ENCODE measurements at places on chromosomes 16 and 17.

- DNase-seq = no peak
These were observed 20.1 kb downstream of the UNC119 start for GRCh38 chr17:28532050-28532960.

- DNase-seq = no peak
These were observed 36.7 kb downstream of the CCDC57 start for GRCh38 chr17:82175951-82176350.

GRCh38 chr16:87056551-87056950 lies 260.6 kb downstream of the C16orf95 start:
- DNase-seq = no peak

- DNase-seq = no peak
These were observed 20.2 kb downstream of the CRISPLD2 start for GRCh38 chr16:84839956-84840355.

DNA sequence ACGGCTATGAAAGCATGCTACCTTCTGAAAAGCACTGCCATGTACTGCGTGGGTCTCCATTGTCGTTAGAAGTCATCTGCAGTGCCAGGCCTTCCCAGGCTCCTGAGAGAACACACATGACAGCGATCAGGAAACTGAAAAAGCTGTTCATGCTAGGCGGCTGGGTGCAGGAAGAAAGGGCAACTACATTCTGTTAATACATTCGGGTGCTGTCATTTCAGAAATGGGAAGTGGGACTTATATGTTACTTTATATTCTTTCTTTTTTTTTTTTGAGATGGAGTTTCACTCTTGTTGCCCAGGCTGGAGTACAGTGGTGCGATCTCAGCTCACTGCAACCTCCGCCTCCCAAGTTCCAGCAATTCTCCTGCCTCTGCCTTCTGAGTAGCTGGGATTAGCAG lies 19.9 kb downstream of the CFAP20 start:
- no peak for DNase-seq

GRCh38 chr17:28413804-28414203 lies 7.8 kb upstream of the SLC46A1 start:
- no peak for DNase-seq

- no peak for DNase-seq
These were observed 279.5 kb downstream of the FOXL1 start for GRCh38 chr16:86857807-86858206.

DNA sequence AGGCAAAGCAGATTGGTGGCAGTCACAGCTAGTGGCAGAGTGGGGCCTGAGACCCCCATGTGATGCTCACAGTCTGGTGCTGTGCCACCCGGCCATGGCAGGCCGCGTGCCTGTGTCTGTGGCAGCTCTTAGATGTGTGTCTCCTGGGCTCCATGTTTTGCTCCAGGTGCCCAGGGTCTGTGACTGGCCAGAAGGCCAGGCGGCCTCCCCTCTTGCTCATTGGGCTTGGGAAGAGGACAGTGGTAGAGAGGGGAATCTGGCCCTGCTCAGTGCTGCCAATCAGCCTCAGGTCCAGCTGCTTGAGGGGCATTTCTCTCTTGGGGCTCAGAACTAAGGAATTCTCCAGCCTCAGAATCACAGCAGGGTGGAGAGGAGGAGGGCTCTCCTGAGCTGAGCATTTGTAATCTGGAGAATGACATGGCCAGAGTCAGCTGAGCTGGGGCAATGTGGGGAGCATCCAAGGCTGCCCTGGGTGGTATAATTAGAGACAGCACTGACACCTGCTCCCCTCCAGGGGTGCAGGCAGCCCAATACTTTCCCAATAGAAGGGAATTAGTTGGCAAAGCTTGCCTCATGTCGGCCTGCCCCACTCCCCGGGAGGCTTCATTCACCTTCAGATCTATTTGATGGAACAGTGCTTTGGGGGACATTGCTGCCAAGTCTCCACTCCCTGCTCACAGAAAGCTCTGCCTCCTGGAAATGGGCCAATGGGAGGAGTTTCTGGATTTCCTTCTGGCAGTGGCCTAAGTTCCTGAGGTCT lies 2.7 kb upstream of the LASP1NB start:
- no peak for DNase-seq

DNA sequence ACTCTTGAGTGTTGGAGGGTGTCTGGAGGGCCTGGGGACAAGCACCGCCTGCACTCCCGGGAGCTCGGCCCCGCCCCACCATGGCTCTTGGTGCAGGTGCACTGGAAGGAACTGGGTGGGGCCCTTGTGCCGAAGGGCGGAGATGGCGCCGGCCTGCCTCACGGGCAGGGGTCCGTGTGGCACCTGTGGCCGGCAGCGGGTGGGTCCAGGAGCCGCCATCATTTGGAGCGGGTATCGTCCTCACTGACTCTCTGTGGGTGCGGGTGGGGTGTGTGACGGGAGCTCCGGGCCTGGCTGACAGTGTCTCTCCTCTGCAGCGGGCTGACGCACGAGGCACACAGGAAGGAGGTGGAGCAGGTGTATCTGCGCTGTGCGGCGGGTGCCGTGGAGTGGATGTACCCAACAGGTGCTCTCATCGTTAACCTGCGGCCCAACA lies 5.2 kb downstream of the METRNL start:
- DNase-seq = no peak

DNA sequence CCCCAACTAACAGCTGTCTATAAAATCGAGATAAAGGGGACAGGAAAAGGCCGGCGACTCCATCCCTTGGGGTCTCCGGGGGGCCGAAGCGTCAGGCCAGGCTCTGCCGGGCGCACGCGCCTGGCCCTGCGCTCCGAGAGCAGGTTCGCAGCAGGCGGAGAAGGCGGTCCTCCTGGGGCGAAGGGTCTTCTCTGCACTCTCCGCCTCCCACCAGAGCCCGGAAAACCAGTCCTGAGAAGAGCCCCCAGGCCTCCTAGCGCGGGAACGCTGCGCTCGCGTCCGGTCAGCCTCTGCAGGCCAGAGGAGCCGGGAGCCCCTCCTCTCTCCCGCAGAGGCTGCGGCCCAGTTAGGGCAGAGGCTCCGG lies 5.1 kb downstream of the FOXF1 start:
- DNase-seq = no peak

GRCh38 chr16:9340526-9341256 lies 249.2 kb downstream of the HAPSTR1 start:
- no peak for DNase-seq

DNA sequence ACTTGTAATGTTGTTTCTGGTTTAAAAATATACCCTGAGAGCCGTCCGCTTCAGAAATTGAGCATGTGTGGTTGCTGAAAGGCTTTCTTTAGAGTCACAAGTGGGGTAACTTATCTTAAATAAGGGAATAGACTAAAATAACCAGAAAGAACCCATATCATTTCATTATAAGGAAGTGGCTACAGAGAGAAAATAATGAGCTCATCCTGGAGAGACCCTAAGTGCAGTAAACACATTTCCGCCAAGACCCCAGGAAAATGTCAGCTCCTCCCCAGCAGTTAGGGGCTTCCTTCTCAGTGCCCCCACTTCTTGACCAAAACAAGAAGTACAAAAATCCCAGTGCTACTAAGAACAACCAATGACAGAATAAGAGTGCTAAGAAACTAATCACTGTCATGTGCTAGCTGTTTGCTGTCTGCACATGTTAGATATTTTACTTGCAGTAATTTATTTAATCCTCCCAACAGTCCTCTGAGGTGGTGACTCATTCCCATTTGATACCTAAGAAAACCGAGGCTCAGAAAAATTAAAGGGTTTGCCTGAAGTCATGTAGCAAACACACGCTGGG lies 83.5 kb downstream of the CDYL2 start:
- no peak for DNase-seq

GRCh38 chr17:44267165-44267455 lies 825 bp downstream of the SLC4A1 start:
- DNase-seq = no peak

- no peak for DNase-seq
These were observed 1.1 kb downstream of the DHRS7C start for GRCh38 chr17:9790316-9790715.

- DNase-seq = no peak
These were observed 41.0 kb downstream of the SNX29 start for GRCh38 chr16:12017558-12017957.

- no peak for DNase-seq
These were observed 40.2 kb downstream of the RBFOX3 start for GRCh38 chr17:79570653-79571052.

GRCh38 chr17:43832976-43833829 lies at the start of gene MPP3:
TSS of gene MPP3 (minus strand) at chr17:43833146. CDS start at chr17:43831906, 1,240 bp downstream.
- peak; percentile 15 for DNase-seq

DNA sequence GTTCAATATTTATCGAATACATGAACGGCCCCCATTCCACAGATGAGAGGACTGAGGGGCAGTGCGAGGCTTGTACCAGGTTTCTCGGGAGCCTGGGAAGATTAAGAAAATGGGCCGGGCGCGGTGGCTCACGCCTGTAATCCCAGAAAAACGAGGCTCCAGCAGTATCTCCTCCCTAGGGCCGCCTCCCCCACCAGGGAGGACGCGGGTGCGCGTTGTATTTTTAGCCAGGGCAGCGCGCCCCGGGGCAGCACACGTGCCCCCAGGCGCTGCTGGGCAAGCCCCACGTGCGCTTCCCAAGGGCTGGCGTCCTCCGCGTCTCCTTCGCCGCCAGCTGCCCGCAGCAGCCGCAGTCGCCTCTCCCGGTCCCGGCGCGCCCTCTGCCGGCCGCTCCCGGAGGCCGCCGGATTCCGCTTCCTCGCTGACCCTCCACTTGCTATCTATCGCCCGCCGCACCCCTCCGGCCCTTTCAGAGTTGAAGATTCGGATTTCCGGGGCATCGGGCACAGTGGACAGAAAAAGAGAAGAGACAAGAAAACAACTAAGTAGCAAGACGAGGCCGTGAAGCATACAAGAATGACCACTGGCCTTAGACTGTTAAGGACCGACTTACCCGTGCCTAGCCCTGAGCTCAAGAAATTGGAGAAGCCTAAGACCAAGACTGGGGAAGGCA lies 1.9 kb upstream of the YBX2 start:
- no peak for DNase-seq

GRCh38 chr16:707062-707538 lies 1.5 kb upstream of the FBXL16 start:
- no peak for DNase-seq

GRCh38 chr17:65633988-65634387 lies 72.5 kb upstream of the AXIN2 start:
- DNase-seq = no peak

- no peak for DNase-seq
These were observed 30.4 kb downstream of the SOCS3 start for GRCh38 chr17:78329263-78330059.

DNA sequence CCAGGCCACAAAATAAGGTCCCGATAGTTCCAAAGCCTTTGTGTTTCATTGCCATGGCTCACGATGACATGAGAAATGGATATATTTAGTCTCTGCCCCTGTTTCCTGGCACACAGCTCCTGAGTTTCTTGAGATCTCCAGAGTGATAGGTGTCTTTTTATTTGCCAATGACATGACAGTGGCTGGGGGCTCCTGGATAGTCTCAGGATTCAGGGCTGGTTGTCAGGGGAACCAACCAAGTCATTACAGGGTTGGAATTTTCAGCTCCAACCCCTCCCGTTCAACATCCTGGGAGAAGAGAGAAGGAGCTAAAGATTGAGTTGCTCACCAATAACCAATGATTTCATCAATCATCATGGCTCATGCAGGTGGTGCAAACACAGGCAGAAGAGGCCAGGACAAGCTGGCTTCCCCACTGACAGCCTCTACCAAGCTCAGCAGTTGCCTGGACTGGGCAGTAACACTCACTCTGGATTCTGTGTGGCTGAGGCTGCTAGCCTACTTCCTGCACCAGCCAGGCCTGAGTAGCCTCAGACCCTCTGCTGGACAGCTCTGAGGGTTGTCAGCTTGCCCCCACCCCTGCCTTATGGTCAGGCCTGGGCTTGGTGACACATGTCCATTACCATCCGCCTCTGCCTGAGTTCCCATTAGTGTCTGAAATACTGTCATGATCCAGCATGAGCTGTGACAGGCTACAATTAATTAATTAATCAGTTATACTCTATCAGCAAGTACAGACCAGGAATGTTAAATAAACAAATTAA lies 534.4 kb upstream of the CDH5 start:
- no peak for DNase-seq

DNA sequence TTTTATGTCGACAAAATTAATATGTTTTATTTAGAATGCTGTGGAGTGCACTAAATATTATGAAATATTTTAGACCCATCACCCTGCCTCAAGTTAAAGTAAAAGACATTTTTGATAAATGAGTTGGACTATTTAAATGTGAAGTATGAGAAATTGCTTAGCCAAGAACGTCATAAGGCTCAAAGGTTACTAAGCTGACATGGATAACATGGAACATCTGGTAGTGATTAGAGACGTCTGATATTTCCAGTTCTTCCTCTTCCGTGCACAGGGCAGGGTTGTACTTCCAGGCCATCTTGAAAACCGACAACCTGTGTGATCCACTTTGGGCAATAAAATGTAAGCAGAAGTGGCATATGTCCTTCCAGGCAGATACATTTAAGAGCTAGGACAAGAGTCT lies 7.2 kb upstream of the CCL8 start:
- no peak for DNase-seq

- no peak for DNase-seq
These were observed 152.4 kb downstream of the IRX5 start for GRCh38 chr16:55083052-55083451.

GRCh38 chr17:72810991-72811508 lies 281.4 kb downstream of the SLC39A11 start:
- DNase-seq = no peak

GRCh38 chr17:44607836-44608690 lies 48.2 kb upstream of the MEIOC start:
- DNase-seq = no peak

DNA sequence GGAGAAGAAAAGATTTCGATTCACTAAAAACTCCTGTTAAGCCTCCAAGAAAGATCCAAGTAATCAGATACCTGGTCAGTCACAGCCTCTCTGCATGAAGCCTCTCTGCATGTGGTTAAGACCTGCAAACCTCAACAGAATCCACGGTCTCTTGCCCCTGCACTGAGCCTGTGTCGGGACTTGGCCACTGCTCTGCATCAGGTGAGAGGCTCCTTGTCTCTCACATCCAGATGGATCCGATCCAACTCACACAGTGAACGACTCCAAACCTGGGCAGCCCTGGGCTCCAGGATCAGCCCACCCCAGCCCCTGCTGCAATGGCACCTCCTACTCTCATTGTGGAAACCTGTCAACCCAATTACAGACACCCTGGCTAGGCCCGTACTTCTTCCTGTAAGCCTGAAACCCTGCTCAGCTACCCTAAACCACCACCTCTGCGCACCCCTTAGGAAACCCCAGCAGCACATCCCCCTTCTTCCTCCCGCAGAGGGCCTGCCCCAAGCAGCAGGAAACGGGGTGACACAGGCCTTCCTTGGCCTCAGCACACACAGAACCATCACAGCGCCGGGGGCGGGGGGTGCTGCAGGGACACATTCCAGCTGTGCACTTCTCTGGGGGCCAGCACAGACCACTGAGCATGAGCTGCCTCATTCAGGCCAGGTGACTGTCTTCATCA lies 129.5 kb downstream of the ANKRD11 start:
- DNase-seq = peak; percentile 58

All from GM18507 (cell line).